CD4-positive, alpha-beta T cell treated with Interferon alpha-2 for 1 hour (primary cell): ENCODE measurements at places on chromosomes 13 and 19.

DNA sequence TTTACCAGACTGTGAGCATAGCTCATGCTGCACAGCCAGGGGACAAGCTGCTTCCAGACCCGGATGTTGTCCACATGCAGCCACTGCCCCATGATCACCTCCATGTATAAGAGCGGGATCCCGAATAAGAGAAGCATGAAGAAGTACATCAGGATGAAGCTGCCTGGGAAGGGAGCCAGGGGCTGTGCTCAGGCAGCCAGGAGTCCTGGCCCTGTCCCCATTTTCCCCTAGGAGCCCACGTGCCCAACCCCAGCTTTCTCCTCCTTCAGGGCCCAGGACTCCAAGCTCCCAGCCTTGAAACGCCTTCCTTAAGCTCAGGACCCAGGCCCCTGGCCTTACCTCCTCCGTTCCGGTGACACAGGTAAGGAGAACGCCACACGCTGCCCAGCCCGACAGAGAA is 69.3 kb downstream of the SLC6A16 start:
- no peak for DNase-seq

DNA sequence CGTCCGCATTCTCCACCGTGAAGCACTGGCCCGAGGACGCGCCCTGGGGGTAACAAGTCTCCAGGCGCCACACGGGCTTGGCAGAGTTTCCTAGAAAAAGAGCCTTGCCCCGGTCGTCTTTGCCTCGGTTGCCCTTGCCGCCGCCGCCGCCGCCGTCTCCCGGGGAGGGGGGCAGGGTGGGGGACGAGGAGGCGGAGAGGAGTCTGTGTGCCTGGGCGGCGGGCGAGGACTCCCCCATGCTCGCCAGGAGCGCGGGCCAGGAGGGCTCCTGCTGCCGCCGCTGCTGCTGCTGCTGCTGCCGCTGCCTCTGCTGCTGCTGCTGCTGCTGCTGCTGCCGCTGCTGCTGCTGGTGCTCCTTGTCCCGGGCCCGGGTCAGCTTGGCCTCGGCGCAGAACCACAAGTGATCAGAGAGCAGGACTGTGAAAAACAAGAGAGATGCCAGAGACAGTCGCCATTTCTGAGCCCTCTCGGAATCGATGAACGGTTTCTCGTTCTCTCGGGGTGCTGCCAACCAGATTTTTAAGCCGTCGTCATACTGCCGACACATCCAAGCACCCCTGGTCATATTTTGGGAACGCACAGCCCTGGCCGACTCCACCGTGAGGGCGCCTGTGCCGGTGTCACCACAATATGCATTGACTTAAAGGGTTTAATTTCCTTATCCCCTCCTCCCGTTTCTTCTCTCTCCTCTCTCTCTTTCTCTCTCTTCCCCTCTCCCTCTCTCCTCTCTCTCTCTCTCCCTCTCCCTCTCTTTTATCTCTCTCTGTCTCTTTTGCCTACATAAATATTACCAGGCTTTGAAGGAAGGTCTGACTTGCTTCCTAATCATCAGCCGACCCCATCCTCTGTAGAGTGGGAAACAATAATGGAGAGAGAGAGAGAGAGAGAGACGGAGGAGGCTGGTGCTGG is 349.1 kb downstream of the LIG4 start:
- DNase-seq = no peak

GRCh38 chr19:49930483-49931011 is 1.2 kb upstream of the NUP62 start:
- peak; percentile 47 for DNase-seq

- peak; percentile 75 for DNase-seq
Measured at GRCh38 chr19:12796146-12797071, 5.1 kb downstream of the JUNB start.

- DNase-seq = no peak
Measured at GRCh38 chr13:45385320-45385719, 32.9 kb downstream of the SLC25A30 start.

DNA sequence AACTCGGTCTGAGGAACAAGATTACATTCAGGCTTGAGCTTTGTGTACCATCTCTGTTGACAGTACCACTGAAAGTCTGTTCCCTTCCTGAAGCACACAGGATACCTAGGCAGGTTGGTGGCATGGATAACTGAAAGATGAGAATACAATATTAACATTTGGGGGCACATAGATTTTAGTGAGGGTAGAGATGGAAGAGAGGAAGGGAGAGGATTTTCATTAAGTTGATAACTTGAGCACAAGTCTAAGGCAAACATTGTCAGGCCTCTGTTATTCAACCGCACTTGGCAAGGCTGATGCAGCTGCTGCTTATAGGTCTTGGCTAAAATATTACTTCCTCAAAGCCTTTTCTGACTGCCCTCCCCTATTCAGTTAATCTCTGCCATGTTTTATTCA is 10.9 kb downstream of the MIR17HG start:
- DNase-seq = no peak

GRCh38 chr13:57629821-57630235 is 1.7 kb upstream of the PCDH17 start:
- peak; percentile 27 for DNase-seq

DNA sequence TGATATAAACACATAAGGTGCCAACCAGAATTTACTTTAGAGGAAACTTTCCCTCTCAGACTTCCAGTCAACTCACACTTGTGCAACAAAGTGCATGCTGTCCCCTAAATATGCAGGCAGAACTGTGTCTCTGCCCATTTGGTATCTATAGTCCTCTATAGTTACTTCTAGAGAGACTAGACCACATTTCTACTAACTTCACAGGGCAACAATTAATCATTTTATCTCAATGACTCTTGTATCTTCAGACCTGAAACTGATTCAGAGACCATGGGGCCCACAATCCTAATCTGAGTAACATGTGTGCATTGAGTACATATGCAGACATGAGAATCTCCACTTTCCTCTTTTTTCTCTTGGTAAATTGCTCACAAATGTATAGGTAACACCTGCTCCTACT is 158.1 kb downstream of the ZNF486 start:
- no peak for DNase-seq

DNA sequence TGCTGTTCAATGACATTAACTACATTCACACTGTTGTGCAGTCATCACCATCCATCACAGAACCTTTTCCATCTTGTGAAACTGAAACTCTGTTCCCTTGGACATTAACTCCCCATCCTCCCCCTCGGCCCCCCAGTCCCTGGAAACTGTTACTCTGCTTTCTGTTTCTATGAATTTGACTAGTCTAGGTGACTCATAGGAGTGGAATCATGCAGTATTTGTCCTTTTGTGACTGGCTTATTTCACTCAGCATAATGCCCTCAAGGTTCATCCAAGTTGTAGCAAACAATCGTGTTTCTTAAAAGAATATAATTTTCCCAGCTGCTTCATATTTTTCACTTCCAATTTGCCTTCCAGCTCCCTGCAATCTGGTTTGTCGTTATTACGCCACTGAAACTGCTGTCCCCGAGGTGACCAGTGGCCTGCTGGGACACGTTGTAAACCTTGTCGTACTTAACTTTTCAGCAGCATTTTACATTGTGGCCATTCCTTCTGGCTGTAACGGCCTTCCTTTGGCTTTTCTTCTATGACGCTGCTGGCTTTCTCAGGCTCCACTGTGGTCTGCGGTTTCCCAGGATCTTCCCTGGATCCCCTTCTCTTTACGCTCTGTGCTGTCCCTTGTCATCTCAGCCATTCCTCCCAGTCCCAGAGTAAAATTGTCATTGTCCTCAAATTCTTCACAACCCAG is 74.0 kb downstream of the DHRS12 start:
- DNase-seq = no peak

GRCh38 chr19:3977242-3978143 is 6.6 kb upstream of the DAPK3 start:
- no peak for DNase-seq

DNA sequence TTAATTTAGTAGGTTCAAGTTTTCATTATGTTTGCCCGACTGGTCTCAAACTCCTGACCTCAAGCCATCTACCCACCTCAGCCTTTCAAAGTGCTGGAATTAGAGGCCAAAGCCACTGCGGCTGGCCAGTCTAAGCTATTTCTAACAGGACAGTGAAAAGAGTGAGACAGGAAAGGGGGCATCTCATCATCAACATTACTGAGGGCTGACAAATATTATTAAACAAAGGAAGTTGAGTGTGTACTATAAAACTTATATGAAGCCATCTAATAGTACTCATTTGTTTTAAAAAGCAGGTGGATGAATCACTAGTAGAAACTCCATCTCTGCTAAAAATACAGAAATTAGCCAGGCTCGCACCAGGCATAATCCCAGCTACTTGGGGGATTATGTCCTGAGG is 24.3 kb downstream of the ZNF611 start:
- no peak for DNase-seq

- no peak for DNase-seq
Measured at GRCh38 chr13:97798171-97798821, 155.2 kb upstream of the IPO5 start.

- no peak for DNase-seq
Measured at GRCh38 chr19:58117841-58118575, 20.0 kb upstream of the ZSCAN18 start.

GRCh38 chr19:45497791-45498190 is 452 bp upstream of the PPM1N start:
- no peak for DNase-seq

GRCh38 chr13:35882722-35883497 is 248.3 kb downstream of the DCLK1 start:
- no peak for DNase-seq

DNA sequence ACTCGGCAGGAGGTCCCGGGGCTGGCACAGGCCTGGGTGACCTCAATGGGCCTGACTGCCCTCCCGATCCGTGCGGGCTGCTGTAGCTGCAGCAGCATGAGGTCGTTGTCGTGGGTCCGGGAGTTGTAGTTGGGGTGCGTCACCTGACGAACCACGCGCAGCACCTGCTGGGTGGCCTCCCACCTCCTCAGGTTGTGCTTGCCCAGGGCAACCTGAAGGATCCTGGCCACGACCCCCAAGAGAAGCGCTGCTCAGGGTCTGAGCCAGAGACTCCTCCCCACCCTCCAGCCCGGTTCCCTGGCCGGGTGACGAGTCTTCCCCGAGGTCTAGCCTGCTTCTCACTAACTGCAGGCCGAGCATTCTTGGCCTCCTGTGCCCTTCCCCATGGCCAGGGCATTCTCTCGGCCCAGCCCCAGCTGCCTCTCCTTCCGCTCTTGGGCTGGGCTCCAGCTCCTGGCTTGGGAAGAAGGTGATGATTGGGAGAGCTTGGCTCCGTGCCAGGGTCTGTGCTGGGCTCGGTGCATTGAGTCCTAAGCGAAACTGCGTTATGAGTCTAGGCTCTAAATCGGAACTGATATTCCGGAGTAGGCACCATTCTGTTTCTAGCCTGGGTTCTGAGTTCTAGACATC is 3.1 kb downstream of the KLK14 start:
- no peak for DNase-seq

GRCh38 chr19:44677019-44677811 is 5.9 kb downstream of the CEACAM19 start:
- no peak for DNase-seq

GRCh38 chr19:47545061-47545948 is 27.6 kb downstream of the ZNF541 start:
- DNase-seq = no peak

DNA sequence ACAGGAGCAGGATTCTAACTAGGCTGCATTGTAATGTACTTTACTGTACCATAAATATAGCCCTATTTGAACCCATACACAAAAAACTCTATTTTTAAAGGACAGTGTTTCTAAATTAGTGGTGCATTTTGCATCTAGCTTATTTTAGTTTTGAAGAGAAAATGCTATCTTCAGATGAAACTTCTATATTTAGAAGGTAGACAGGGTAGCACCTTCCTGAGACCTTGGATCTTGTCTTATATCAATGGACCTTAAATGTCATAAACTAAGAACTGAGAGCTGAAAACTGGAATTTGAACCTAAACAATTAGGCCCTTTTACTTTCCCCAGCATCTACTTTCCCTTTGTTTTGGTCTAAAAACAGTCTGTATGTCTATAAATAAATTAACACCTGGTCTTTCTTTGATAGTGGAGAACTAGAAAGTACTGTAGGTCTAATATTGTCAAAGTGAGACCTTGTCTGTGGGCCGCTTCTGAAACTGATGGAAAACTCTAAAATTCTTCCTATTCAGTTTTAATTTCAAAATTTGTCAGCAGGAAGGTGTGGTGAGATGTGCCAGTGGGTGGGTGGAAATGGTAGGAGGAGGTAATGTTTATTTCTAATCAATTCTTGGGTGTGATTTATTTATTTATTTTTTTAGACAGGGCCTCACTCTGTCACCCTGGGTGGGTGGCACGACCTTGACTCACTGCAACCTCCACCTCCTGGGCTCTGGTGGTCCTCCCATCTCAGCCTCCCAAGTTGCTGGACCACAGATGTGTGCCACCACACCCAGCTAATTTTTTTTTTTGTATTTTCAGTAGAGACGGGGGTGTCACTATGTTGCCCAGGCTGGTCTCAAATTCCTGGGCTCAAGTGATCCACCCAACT is 10.1 kb downstream of the COG3 start:
- no peak for DNase-seq

DNA sequence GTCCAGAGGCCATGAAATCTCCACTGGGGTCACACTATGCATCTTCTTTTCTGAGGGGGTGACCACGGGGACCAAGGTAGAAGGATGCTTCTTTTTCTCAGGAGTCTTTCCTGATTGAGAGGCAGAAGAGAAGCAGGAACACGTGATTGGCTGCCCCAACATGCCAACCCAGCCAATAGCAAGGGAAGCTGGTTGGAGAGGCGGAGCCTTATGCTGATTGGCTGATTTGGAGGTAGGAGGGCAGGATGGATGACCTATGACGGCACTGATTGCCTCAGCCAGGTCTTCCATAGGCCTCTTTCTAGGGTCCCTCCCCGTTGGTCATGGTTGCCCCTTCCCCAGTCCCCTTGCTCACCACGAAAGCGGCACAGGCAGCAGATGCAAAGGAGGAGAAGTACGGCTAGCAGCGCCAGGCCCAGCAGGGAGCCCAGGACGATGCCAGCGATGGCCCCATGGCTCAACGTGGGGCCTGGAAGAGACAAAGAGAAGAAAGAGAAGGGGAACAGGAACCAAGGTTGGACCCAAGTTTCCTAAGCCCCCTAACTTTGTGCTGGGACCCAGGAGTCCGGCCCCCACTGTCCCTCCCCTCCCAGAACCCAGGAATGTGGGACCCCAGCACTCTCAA is 8.0 kb downstream of the VSIG10L start:
- no peak for DNase-seq

GRCh38 chr13:57114945-57115344 is 25.8 kb upstream of the PRR20A start:
- DNase-seq = no peak

GRCh38 chr19:18802354-18802753 is 11.2 kb upstream of the COMP start:
- no peak for DNase-seq

DNA sequence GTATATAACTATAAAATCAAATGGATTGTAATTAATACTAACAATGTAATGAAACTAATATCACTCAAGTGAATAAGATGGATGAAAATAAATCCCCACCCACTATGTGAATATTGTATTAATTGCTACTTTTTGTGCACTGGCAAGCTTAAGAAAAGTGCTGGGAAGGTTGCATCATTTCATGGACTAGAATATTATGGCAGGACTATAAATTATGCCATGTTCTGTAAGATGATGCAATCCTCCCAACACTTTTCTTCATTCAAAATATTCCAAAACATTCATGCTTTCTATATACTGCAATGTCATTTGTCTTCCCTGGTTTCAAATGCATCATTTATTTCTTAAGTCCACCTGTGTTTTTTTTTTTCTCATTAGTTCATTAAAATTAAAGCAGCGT is 457.6 kb upstream of the GPC6 start:
- no peak for DNase-seq
